ENCODE measurements at places on chromosomes 4 and X.

GRCh38 chr4:1855333-1856070 is 454 bp downstream of the LETM1 start:
- DNase-seq = no peak

DNA sequence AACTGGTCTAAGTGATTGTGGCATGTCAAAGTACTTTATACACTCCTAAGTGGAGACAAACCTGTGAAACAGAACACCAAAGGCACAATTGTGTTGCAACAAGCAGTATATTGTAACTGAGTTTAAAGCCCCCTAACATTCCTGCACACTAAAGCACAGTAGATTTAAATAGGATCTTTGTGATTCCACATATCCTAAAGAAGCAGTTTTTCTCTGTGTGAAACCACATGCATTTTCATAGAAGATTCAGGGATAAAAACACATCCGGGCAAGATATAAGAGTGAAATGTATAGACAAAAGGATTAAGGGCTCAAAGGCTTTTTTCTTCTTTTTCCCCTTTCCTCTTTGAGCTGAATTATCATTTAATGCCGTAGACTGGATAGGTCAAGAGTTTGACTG is 82.2 kb downstream of the ANK2 start:
- DNase-seq = no peak

- DNase-seq = no peak
Measured at GRCh38 chr4:153297116-153297515, 47.4 kb upstream of the MND1 start.

GRCh38 chr4:132245319-132245718 is 903.8 kb upstream of the PCDH10 start:
- DNase-seq = no peak

DNA sequence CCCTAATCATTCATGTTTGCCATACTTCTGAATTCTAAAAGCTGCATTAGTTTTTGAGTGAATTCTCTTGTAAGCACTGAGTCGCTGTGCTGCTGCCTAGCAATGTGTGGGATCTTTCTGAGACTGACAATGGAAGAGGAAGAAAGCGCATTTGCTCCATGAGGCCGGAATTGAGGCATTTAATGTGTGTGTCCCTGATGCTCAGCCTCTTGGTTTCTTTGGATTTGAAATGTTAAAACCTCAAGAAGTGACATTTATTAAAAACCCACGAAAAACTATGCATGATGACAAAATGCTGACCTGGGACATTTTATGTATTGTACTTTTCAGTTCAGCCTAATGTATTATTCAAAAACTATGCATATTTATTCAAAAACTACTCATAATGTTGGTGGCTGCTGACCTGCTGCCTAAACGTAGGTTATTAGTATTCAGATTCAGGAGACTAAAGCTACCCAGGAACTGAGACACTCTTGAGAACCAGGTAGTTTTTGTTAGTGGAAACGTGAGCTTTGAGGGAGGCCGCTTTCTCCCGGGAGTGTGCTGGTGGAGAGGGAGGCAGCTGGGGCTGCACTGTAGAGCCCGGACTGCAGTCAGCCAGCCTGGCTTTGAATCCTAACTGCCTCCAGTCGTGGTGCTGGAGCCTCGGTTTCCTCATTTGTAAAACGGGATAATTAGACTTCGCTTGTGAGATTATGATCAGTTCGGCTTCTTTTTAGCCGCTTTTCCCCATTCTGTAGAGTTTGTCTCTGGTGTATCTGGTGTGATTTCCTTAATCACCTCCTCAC is 11.3 kb downstream of the RGS12 start:
- DNase-seq = no peak

DNA sequence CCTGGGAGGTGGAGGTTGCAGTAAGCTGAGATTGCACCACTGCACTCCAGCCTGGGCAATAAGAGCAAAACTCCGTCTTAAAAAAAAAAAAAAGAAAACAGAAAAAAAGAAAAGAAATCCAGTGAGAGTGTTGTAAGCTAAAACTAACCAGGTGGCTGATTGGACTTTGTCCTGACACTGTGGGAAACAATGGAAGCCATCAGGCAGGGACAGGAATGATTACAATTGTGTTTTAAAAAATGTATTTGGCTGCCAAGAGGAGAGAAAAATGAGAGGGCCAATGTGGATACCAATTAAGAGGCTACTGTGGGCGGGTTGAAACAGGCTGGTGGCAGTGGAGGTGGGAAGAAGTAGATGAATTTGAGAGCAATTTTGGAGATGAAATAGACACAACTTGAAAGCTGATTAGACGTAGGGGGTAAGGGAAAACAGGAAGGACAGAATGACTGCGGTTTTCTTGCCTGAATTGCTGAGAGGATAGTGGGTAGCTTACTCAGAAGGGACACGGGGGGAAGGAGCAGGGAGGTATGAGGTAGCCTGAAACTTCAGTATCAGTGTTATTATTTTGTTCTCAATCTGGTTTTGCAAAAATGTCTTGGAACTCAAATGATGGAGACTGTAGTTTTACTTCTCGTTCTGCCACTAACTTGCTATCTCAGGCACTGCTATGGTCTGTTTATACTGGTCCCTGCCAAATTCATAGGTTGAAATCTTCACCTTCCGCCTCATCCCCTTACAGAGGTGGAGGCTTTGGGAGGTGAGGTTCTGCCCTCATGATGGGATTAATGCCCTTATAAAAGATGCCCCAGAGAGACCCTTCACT is 45.6 kb upstream of the CHRNA9 start:
- DNase-seq = no peak

GRCh38 chr4:120071192-120071795 is 4.6 kb upstream of the MAD2L1 start:
- no peak for DNase-seq

GRCh38 chrX:70013466-70014381 is 36.0 kb downstream of the AWAT2 start:
- no peak for DNase-seq

DNA sequence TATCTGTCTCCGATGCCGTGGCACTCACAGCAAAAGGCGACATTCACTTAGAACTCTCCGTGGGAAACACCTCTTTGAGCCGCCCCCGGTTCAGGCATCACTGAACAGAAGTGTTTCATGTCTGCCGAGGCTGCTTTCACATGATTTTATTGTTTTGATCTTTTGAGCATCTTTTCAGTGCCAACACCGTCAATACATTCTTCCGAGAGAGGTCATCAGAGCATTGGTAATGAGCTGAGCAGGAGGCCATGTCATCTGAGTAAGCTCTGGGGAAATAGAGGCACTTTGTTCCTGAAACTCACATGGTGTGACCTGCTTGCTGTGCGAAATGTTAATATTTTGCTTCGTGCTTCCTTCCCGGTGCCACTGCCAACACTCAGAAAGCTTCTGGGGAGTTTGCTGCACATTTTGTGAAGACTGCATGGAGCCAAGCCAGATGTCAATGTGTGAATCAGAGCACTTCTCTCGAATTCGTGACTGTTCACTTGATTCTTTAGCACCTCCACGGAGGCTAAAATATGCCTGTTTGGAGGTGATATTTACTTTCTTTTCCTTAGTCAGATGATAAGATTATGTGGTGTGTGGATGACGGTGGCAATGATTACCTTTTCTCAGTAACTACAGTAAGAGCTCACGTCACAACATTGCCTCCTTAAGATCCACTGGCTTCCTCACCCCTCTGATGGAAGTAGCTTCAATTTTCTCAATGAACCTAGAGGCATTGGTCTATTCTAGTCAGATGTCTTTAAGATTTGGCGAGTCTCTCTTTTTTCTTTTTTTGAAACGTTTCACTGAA is 222.3 kb upstream of the HS3ST1 start:
- DNase-seq = no peak

GRCh38 chrX:39848243-39848642 is 249.5 kb downstream of the BCOR start:
- no peak for DNase-seq

DNA sequence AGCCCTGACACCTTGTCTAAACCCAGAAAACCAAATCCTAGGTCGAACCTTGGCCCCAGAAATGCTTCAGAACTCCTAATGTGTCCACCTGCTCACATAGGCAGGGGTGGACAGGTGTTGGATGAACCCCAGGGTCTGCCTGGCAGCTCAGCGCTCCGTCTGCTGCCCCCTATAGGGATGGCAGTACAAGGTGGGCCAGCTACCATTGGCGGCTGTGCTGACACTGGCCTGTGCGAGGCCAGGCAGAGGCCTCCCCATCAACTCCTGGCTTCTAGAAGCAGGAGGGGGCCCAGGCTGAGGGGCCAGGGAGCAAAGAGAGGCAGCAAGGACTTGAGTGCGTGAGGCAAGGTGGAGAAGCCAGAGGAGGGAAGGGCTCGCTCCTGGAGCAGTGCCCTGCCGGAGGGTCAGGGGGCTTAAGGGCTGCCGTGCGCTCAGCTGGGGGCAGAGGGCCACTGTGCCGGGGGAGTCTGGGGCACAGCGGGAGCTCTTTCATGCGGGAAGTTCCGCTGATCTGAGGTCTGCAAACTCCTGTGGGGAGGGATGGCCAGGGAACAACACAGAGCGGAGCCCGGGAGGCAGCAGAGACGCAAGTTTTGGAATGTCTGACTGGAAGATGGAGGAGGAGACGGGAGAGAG is 20.6 kb downstream of the CCNQ start:
- DNase-seq = no peak

DNA sequence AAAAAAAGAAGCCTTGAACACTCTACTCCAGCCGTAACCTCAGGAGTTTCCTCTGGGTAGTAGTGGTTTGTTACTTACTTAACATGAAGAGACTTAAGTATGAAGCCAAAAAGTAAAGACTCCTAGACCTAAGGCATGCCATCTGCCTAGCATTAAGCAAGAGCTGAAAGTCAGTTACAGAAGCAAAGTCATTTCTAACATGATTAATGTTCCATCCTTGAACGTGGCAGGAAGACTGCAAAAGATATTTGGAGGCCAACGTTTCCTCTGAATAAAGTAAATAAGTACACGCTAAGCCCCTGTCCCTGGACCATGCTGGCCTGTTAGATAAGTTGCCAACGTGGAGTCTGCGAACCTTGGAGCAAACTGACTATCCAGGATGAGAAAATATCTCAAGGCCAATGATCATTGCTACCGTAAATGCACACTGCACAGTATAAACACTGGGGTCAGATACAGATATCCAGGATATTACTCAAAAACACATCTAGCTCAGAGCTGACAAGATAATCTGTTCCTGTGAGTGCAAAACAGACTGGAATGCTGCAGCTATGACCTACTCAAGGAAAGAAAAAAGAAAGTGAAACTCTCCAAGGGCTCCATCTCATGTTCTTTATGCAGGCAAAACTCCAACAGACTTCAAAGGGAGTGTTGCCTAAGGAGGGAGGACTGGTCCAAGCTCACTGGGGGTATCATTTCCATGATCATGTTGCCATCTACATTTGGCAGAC is 255.8 kb downstream of the COL25A1 start:
- DNase-seq = no peak

DNA sequence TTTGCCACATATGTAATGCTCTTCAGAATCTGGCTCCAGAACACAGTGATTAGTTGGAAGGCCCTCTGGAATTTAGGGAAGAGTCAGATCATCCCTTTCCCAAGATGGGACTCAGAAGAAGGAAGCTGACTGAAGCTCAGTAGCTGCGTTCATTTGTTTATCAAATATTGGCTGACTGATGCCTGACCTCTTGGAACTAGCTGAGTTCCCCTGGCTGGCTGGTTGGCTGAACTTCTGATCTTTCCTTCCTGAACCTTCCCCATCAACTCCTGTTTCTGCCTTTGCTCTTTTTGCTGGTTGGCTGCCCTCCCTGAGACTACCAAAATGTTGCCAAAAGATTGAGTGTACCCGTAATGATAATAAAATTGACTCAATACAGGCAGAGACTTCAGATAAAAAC is 866.5 kb upstream of the INTU start:
- DNase-seq = no peak

DNA sequence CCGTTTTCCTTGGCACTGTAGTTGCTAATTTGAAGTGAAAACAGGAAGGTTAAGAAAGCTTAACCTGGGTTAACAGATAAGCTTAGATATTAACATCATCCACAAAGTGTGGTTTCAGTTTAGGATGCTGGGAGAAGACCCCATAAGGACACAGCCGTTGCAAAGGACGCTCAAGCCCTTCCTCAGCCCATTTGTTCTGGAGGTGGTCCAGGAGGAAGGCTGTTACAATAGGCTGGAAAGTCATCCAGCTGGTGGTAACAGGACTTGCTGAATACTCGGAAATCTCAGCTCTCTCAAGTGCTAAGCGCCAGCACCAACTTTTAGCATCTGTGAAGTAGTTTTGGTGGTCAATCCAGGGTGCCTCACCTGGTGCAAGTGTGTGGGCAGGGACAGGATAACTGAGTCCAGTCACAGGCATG is 14.2 kb downstream of the CHST7 start:
- DNase-seq = no peak

DNA sequence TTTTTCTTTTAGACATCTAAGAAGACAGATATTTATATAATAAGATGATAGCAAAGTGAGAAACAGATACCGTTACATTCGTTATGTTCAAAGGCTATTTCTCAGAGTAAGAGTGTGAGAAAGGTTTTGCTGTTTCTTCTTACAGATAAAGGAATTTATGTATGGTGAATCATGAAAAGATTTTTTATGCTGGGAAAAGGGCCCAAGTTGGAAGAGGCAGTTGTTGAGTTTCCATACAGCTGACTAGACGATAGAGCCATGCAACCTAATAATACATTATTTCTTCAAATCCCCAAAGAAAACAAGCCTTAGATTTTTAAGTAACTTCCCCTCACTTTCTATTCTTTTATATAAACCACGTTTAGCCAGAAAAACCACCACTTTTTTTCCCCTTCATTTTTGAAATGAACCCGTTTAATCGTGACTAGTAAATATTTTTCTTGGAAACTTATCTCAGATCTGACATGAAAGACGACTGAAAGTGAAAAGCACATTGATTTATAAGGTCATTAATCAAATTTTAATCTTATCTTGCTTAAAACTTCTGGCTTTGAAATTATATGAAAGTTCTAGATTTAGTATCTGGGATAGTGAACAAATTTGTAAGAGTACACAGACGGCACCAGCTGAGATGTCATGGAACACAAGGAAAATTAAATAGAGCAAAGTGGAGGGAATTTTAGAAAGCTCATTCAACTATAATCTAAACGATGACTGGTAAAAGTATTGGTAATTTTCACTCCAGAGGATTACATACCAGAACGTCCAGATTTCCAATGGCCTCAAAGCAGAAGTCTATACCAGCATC is 10.9 kb downstream of the ADH6 start:
- no peak for DNase-seq

- no peak for DNase-seq
Measured at GRCh38 chrX:20529301-20529700, 262.6 kb upstream of the RPS6KA3 start.

GRCh38 chr4:122300776-122301175 is 78.0 kb upstream of the ADAD1 start:
- DNase-seq = no peak

DNA sequence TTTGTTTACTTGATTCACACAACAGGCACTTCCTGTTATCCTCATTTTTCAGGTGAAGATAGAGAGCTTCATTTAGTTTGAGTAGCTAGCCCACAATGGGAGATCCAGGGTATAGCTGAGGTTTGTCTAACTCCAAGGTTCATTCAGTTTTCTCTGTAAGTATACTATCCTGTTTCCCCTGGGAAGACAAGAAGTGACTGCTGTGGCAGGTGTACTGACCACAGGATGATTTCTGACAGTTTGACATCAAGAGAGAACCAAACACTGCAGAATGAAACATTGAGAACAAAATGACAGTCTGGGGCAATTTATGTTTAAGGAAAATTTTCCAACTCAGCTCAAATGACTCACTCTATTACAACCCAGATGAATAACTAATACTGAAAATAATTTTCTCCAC is 958.0 kb downstream of the STPG2 start:
- no peak for DNase-seq
